ENCODE measurements at places on chromosomes 1 and 21. TPM values are rescaled to one million over a fixed set of nuclear protein-coding genes. Genes with fewer than 3 reads are reported as not detected.

GRCh38 chr1:75677443-75677842 lies 47.1 kb upstream of the ACADM start:
- DNase-seq, result no peak

The CLIC4 gene
- 494 TPM for total RNA-seq

The UMODL1 gene
- not detected for total RNA-seq

DNA sequence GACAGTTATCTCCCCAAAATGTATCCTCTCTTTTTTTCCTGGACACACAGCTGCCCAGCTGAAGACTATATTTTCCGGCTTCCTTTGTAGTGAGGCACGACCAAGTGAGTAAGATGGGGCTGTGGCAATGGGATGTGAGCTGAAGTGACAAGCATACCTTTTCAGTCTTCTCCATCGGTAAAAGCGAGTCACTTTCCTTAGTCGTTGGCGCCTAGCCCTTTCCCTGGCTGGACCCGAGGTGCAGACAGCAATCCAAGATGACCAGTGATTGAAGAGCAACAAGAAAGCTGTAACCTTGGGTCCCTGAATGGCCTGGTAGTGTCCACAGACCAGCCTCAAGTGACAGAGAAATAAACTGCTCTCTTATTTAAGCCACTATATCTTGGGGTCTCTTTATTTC lies 155.2 kb downstream of the NR5A2 start:
- no peak for DNase-seq

The ABCG1 gene
- total RNA-seq, result 39.5 TPM

- no peak for DNase-seq
Observed at GRCh38 chr1:89989799-89990198, 5.1 kb upstream of the ZNF326 start.

DNA sequence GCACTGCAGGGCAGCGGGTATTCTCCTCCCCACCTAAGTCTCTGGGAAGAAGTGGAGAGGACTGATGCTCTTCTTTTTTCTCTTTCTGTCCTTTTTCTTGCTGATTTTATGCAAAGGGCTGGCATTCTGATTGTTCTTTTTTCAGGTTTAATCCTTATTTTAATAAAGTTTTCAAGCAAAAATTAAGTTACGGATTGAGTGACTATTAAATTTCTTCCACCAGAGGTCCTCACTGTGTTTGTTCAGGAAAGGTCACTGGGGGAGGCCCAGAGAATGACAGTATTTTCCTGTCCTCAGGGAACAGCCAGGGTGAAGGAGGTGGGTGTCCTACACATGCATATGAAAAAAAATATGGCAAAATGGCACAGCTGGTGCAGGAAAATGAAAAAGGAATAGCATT lies 4.4 kb upstream of the ELF3 start:
- no peak for DNase-seq

DNA sequence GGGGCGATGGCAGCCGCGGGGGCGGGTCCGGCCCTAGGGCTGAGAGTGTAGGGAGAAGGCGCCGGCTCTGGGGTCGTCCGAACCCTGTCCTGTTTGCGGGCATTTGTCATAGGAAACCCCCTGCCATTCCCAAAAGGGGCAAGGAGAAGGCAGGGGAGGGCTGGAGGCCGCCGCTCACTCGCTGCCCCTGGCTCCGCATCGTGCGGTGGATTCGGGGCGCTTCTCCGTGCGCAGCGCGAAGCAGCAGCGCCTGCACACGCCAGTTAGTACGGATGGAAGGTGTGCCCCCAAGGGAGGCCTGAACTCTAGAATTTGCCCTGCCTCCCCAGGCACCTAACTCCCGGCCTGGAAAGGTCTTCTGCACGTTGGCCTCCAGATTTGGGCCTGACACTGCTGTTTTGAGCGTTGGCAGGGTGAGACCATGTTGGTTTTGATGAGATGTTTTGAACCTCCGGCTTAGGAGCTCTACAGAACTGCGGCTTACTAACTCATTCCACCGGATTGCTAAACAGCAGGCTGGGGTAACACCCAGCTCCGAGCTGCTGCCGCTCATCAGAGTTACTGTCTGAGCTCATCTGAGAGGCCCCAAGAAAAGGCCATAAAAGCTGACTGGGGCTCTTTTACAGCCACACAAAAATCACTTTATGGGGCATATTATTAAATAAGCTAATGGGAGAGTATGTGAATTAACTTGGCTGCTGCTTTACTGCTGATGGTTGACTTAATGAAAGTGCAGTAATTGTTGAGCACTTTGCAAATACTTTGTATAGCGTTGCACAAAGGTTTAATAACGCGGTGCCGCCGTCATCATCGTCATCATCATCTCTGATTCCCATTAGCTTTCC lies 987 bp downstream of the GPR137B start:
- DNase-seq, result no peak

DNA sequence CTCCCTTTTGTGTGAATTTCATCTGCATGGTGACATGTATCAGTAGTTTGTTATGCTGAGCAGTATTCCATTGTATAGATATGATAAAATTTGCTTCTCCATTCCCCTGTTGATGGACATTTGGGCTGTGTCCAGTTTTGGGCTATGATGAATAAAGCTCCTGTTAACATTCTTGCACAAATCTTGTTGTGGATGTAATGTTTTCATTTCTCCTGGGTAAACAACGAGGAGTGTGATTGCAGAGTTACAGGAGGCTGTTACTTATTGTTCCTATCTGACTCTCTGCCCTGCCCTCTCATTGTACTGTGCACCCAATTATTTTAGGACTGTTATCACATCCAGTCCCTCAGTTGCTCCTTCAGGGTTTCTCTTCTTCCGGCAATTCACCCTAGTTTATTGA lies 24.2 kb downstream of the MAPKAPK2 start:
- no peak for DNase-seq

- no peak for DNase-seq
Observed at GRCh38 chr21:38477226-38477625, 21.1 kb downstream of the ERG start.

DNA sequence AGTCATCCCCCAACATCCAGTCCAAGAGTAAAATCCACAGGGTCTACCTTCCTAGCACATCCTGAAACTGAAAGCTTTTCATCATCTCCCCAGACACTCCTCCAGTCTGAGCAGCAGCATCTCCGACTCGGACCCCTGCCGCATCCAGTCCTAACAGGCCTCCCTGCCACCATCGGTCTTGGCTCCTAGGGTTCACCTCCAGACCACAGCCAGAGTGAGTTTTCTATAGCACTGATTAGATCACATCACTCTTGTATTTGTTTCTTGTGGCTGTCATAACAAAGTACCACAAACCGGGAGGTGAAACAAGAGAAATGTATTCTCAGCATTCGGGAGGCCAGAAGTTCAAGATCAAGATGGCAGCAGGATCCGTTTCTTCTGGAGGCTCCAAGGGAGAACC lies 187.8 kb downstream of the TOMM20 start:
- peak; percentile 35 for DNase-seq

- no peak for DNase-seq
Observed at GRCh38 chr1:246506674-246507481, at the start of gene SMYD3. Gene SMYD3 (minus strand): TSS chr1:246507279.

- no peak for DNase-seq
Observed at GRCh38 chr1:90716552-90717355, at the start of gene BARHL2. Gene BARHL2 (minus strand): TSS chr1:90717302. CDS start chr1:90717195, 107 bp downstream.

DNA sequence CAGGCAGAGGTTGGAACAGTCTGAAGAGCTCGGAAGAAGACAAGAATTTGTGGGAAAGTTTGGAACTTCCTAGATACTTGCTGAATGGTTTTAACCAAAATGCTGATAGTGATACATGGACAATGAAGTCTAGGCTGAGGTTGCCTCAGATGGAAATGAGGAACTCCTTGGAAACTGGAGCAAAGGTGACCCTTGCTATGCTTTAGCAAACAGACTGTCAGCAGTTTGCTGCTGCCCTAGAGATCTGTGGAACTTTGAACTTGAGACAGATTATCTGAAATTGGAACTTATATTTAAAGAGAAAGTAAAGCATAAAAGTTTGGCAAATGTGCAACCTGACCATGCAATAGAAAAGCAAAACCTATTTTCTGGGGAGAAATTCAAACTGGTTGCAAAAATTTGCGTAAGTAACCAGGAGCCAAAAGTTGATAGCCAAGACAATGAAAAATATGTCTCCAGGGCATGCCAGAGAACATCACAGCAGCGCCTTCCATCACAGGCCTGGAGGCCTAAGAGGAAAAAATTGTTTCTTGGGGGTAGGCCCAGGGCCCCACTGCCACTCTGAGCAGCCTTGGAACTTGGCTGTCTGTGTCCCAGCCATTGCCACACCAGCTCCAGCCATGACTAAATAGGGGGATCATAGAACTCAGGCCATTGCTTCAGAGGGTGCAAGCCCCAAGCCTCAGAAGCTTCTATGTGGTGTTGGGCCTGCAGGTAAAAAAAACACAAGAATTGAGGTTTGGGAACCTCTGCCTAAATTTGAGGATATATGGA lies 675.3 kb downstream of the LTN1 start:
- DNase-seq, result no peak

- no peak for DNase-seq
Observed at GRCh38 chr1:218171302-218171893, 113.7 kb upstream of the RRP15 start.

DNA sequence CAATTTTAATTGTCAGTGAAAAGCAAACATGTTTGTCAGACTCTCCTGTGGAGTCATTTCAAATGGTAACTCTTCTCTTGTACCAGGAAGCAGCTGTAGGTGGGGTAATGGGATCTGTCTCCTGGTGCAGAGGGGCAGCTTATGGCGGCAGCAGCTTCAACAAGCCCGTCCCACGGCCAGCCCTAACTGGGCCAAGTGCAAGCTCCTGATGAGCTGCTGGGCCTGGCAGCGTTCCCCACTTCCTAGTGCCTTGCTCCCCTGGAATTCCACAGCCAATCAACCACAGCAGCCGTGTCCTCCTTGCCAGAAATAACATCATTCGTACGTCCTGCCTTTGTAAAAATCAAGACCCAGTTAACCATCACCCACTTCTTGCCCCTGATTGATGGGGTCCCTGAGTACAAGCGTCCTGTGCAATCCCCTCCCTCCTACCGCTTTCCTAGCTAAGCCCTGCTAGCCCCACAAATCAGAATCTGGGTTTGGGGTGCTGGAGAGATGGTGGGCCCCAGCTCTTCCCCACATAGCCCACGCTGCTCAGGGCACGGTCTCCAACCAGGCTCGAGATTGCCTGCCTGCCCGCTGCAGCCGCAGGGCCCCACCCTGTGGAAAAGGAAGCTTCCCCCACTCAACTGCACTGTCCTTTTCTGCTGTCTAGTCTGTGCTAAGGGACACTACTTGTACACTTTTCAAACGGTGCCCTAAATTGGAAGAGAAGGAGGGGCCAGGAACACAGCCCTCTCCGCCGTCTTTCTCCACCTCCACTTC lies 61.2 kb downstream of the TOR1AIP2 start:
- no peak for DNase-seq

The RAB42 gene
- not detected for total RNA-seq

- DNase-seq, result no peak
Observed at GRCh38 chr1:6795661-6796060, 10.4 kb downstream of the CAMTA1 start.

DNA sequence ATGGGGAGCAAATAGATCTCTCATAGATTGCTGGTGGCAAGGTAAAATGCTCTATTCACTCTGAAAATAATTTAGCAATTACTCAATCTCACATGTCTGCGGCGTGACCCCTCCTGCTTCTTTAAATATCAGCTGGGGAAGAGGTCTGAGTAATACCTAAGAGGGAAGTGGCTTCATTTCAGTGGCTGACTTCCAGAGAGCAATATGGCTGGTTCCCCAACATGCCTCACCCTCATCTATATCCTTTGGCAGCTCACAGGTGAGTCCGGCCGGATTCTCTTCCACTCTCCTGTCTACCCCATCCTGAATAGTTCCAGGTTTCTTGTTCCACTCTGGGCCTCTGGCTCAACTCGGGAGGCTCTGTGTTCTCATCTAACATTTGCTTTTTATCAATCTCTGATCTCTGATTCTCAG lies at the start of gene SLAMF7:
Gene SLAMF7 (plus strand): TSS at position 150 of the 414 bp plus-strand sequence. CDS start 55 bp downstream, at position 205.
- DNase-seq, result no peak

- no peak for DNase-seq
Observed at GRCh38 chr1:14304381-14304865, 294.1 kb upstream of the KAZN start.

GRCh38 chr1:207866471-207867135 lies 44.3 kb downstream of the CD34 start:
- DNase-seq, result peak; percentile 47

The GPR52 gene
- total RNA-seq, result 0.75 TPM

The CATSPERE gene
- not detected for total RNA-seq

GRCh38 chr21:43763901-43764523 lies 12.1 kb downstream of the CSTB start:
- no peak for DNase-seq

DNA sequence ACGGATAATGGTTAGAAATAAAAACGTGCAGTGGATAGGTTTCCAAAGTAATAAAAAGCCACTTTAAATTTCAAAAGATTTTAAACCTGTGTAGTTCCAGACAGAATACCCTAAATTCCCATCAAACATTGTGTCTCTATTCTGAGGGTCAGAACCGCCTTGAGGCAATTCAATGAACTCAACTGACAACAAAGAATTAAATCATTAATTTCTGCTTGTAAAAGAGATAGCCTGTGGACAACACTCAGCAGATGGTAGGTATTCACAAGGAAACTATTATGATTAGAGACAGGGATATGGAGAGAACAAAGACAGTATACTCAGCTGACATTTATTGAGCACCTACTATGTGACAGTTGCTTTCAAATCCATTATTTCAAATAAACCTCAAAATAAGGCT lies 35.1 kb upstream of the JUN start:
- DNase-seq, result no peak

The OR2AK2 gene
- not detected for total RNA-seq

The CBR3 gene
- 59.2 TPM for total RNA-seq

DNA sequence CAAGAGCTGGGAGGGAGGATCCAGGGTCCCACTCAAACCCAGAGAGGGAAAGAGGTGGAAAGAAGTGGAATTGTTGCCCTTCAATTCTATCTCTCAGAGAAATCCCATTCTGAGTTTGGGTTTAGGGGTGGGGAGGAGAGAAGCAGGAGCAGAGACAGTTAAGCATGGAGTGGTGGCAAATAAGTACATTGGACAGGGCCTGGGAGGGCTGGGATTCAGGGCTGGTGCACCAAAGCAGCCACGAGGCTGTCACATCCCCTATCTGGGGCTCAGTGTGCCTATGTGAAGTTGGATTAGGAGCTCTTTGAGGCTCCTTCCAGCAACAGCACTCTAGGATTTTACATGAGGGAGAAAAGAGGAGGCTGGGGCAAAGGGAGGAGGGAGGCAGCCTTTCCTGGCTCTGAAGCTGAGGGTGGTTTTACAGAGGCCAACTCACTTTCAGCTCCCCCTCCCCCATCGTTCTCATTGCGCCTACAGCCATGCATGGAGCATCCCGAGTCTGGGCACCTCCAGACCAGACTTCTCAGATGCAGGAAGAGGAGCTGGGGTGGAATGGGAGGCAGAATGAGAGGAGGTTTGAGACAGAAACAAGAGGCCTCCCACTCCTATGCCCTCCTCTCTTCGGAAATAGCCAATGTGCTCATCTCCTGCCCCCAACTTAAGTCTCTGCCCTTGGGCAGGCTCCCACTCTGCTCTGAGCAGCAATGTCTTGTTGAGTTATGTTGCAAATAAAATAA lies 3.0 kb upstream of the SYT6 start:
- no peak for DNase-seq

GRCh38 chr1:153944005-153944826 lies 2.3 kb downstream of the DENND4B start:
- no peak for DNase-seq
